BJ (cell line): ENCODE measurements at places on chromosomes 3 and 15. TPM values are rescaled to one million over a fixed set of nuclear protein-coding genes. Genes with fewer than 3 reads are reported as not detected.
A peak's percentile ranks its signal among the peaks of the same experiment; 100 is the strongest.

DNA sequence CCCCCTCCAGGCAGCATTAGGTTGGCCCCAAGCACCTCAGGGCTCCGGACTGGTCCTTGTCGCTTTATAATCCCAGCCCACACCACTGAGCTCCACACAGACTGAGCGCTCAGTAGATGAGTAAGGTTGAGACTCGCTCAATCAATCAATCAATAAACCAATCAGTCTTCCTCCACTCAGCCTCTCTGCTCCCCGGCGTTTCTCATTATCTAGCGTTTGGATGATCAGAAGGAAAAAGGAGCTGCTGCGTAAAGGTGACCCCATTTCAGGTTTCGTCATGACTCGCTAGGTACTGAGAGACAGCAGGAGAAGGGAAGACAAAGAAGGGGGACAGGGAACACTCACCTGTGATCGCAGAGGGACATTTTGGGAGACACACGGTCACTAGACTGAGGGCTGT lies 41.2 kb downstream of the ZNF710 start:
- DNase-seq = no peak

DNA sequence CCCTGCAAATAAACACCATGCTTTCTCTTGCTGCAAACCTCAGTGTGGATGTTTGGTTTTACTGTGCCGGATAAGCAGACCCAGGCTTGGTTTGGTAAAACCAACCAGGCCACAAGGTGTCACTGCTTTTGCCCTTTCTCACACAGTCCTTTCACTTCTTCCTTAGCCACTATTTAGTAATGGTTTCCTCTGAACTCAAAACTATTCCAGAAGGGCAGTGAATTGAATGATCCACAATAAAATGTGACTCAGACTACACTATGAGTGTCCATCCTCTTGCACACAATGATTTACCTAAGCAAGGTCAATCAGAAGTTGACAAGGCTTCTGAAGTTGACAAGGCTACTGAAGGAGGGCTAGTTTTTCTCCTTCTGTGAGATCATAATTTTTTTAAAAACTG lies 552.4 kb upstream of the CCDC54 start:
- no peak for DNase-seq

Gene SAXO2
- polyA plus RNA-seq = 0.45 and 0.49 TPM in 2 replicates

DNA sequence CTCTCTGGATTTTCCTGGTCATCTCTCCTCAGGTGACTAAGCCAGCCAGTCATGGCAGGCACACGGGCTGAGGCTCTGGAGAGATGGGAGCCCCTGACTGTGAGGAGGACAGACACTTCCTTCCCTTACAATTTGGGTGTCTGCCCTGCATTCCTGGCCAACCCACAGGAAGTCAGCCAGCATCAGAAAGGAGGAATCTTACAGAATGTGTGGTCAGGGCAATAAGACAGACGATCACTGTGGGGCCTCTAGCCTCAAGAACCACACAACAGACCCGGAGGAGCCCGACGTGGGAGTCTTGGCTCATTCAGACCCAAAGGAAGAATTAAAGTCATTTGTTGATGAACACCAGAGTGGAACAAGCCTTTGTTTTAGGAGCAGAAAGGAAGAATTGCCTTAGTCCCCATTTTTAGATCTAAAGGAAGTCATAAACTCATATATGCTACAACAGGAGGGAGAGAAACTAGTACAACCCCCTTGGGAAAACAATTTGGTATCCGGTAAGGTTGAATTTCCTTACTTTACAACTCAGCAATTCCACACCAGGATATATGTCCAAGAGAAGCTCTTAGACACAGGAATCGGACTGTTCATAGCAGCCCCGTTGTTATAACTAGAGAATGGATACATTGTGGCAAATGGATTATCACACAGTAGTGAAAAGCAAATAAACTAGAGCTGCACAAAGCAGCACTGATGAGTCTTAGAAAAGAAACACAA lies 62.2 kb downstream of the ABTB1 start:
- peak; percentile 94 for DNase-seq

DNA sequence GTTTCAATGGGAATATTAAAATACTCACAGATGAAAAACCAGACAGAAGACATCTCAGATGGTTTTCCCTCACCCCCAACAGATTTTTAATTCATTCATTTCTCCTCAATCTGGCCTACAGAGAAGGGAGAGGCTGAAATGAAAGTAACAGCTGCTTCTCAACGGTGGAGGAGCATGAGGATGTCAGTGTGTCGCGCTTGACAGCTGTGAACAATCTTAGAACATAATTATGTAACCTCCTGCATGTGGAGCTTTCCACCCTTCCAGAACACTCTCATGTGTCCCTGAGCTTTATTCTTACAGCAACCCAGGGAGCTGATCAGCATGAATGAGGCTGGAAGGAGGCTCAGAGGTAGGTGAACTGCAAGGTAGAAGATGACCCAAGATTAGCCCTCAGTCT lies 52.7 kb downstream of the MB21D2 start:
- no peak for DNase-seq

Gene GOLGA8K
- polyA plus RNA-seq = 0.10 TPM in 1 of 2 replicates, not detected in the other

Gene ADAMTSL3
- not detected in 2 replicates for polyA plus RNA-seq

DNA sequence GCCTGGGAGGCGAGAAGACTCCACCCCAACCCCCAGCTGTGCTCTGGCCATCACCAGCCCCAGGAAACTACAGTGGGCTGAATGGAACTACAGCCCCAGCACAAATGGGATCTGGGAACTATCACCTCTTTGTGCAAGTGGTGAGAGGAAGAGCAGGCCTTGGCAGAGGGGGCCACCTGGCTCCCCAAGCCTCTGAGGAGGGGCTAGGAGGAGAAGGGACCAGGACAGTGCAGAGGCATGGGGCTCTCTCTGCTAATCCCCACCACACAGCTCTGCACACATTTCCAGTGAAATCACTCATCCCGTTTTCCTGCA lies 31.6 kb downstream of the KY start:
- DNase-seq = no peak

Gene VEPH1
- 17.9 and 27.8 TPM in 2 replicates for polyA plus RNA-seq

GRCh38 chr3:195836476-195837135 lies 24.9 kb upstream of the MUC4 start:
- no peak for DNase-seq

GRCh38 chr3:29440413-29441305 lies 159.8 kb downstream of the RBMS3 start:
- no peak for DNase-seq

- no peak for DNase-seq
These were observed 223.5 kb downstream of the NAALADL2 start for GRCh38 chr3:175082631-175083030.

GRCh38 chr3:71859123-71859519 lies 74.2 kb upstream of the PROK2 start:
- DNase-seq = no peak

GRCh38 chr3:128903501-128903900 lies 24.1 kb downstream of the ACAD9 start:
- DNase-seq = no peak

DNA sequence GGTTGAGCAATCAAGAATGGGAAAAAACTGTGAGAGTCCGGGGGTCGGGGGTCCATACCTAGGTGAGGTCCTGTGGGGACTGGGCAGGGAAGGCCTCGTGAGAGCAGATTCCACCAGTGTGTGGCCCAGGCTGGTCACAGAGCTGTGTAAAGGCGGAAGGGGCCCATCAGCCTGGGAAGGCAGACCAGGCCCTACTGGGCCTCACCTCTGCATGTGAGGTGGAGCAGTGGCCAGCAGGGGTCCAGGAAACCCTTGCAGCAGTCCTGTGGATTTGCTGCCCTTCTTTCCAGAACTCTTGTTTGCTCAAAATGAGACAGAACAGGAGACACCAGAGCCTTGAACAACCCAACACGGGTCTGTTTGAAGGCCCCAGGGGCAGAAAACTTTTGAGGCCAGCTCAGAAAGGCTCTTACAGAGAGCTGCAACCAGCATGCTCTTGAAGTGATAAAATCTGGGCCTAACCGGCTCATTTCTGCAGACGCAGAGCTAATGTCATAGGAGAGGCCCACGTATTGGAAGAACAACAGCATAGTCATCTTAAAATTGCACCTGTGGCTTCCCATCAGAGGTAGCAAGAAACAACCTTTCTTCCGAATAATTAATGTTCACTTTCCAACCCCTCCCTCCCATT lies 30.3 kb upstream of the HHATL start:
- no peak for DNase-seq

- no peak for DNase-seq
These were observed 25.6 kb downstream of the RASGRP1 start for GRCh38 chr15:38539008-38539343.

GRCh38 chr3:158958873-158959272 lies 157.0 kb downstream of the MFSD1 start:
- DNase-seq = no peak

Gene MAP1A
- polyA plus RNA-seq = 32.9 and 54.0 TPM in 2 replicates

DNA sequence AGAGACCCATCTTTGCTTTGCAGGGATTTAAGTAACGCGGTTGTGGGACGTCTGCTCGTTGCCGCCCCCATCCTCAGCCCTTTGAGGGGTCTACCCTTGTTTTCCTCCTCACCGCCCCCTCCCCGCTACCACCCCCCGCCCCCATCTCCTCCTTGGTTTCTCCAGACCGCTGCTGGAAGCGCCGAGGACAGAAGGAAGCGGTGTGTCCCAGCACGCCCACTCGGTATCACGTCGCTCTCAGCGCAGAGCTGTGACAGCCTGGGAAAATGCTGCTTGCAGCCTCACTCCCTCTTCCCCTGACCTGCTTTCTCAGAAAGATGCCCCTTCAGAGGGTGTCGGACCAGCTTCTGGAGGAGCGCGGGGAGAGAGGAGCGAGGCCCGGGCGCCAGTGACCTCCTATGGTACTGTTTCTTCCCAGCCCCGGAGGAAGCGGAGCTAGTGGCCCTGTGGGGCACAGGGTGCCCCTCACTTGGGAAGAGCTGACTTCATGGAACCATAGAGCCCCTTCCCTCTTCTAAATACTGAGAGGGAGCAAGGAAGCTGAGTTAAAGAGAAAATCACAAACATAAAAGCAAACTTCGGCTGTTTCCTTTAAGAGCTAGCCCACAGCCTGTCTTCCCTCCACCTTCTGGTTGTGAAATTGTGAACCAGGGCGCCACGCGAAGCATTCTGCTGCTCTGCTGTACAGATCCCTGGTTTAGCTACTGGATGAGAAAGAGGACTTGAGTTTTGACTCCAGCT lies 698 bp downstream of the IL1RAP start:
- no peak for DNase-seq

DNA sequence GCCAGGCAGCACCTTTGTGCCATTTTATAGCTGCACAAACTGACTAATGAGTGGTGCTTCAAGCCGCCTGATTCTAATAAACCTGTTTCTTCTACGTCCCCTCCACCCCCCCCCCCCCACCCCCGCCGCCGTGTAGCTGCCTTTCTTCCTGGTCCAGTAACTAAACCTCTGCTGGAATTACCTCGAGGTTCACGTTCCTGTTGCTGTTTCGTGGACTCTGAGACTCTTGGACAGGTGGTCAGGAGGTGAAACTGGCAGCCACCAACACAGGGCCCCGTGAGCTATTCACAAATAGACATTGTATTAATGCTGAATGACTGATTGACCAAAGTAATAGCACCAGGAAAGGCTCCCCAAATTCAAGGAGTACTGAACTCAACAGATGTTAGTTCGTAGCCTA lies 73.9 kb downstream of the TRIM69 start:
- no peak for DNase-seq

Gene FGD5
- not detected in 2 replicates for polyA plus RNA-seq

DNA sequence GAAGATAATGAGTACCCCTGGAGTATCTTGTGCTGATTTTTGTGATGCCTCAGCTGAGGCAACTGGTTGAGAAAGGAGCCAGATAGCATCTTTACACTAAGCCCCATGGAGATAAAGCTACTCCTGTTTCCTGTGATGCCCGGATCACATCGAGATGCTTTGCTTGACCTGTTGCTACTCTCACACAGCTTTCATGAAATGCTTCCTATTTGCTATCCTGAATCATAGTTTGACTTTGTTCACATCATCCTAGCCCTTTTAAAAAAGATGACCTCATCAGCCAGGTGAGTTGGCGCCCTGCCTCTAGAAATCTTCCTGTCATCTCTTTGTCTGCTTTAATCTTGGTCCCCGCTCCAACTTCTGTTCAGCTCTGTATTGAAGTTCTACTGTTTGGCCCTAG lies 409.6 kb upstream of the TBL1XR1 start:
- DNase-seq = no peak

DNA sequence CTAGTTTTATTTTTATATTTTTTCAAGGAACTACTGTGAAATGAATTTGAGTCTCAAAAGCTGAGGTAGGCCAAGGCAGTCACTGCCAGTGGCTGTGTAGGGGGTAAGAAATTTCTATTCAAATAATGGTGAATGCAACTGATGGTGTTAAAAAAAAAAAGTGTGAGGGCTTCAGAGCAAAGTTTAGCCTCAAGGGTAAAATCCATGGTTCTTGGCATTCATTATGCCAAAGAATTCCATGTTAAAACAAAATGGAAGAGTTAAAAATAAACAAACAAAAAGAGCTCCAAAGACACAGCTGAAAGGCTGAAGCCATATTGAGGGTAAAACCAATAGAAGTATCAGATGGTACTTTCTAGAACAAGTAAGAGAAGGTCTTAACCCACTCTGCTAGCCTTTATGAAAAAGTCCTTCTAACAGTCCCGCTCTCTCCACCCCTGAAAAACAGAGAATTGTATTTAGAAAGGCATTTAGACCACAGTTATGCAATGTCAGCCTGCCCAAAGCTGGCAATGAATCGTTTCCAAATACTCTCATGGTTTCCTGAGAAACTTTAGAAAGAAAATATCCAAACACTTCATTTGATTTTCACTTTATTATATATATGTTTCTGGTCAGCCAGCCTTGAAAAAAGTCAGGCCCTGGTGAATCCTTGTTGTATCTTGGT lies 158.4 kb upstream of the GMNC start:
- DNase-seq = no peak

DNA sequence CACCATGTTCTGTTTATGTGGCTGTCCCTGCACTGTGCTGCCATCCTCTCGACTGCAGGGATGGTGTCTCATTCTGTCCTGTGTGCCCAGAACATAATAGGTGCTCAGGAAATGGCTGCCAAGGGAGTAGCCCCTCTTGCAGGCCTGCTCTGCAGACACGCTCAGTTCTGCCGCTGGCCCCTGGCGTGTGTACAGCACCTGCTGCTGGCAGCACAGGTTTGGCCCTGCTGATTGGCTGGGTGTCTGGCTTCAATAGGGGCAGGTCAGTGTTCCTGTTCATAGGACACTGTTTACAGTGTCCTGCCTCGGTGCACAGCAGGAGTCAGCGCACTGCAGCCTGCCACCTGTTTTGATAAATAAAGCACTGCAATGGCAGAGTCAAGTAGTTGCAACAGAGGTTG lies 146.9 kb downstream of the DNAJB8 start:
- DNase-seq = no peak

- no peak for DNase-seq
These were observed 15.4 kb downstream of the HOMER2 start for GRCh38 chr15:82936966-82937711.

DNA sequence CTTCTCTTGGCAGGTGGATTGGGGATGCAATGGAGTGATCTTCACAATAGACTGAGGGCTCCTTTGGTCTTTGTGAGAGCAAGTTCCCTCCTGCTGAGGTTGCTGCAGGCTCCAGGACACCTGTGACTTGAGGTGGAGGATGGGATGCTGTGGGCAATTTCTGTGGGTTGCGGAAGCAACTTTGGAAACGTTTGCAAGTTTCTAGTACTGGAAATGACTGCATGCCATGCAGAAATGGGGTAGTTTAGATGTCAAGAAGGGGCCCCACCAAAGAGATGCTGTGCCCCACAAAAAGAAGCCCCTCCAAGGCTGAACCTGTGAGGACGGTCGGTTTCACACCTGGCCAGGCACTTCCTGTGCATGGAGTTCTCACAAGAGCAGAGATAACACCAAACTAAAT lies 80.4 kb upstream of the XCR1 start:
- no peak for DNase-seq

GRCh38 chr3:183896610-183897009 lies 11.9 kb upstream of the PARL start:
- DNase-seq = no peak
